Osteoblast (primary cell): ENCODE measurements at places on chromosomes 3 and 15. TPM values are rescaled to one million over a fixed set of nuclear protein-coding genes. Genes with fewer than 3 reads are reported as not detected.
A peak's percentile ranks its signal among the peaks of the same experiment; 100 is the strongest.

- DNase-seq, result peak; percentile 82
These were observed 181.4 kb downstream of the SMAD6 start for GRCh38 chr15:66883284-66883911.

DNA sequence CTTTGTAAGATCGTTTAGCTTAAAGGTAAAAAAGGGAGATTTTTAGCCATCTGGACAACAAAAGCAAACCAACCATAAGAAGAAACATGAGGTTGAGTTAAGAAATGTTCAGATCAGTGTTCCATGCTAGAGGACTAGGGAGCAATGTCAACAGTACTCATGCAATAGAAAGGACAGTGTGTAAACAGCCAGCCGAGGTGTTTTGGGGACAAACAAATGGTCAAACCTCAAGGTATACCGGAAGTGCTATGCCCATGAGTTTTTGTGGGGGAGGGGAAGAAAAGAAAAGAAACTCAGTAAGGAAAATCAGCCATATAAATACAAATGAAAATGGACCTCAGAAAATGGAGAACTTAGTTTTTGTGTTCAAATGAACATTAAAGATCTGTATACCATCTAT is 289.5 kb upstream of the GRM7 start:
- peak; percentile 1 for DNase-seq

GRCh38 chr3:19394946-19395345 is 246.6 kb downstream of the KCNH8 start:
- no peak for DNase-seq

DNA sequence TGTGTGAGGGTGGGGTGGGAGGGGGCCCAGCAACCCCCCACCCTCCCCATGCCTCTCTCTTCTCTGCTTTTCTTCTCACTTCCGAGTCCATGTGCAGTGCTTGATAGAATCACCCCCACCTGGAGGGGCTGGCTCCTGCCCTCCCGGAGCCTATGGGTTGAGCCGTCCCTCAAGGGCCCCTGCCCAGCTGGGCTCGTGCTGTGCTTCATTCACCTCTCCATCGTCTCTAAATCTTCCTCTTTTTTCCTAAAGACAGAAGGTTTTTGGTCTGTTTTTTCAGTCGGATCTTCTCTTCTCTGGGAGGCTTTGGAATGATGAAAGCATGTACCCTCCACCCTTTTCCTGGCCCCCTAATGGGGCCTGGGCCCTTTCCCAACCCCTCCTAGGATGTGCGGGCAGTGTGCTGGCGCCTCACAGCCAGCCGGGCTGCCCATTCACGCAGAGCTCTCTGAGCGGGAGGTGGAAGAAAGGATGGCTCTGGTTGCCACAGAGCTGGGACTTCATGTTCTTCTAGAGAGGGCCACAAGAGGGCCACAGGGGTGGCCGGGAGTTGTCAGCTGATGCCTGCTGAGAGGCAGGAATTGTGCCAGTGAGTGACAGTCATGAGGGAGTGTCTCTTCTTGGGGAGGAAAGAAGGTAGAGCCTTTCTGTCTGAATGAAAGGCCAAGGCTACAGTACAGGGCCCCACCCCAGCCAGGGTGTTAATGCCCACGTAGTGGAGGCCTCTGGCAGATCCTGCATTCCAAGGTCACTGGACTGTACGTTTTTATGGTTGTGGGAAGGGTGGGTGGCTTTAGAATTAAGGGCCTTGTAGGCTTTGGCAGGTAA is 8.1 kb downstream of the FAM131A start:
- peak; percentile 98 for DNase-seq

DNA sequence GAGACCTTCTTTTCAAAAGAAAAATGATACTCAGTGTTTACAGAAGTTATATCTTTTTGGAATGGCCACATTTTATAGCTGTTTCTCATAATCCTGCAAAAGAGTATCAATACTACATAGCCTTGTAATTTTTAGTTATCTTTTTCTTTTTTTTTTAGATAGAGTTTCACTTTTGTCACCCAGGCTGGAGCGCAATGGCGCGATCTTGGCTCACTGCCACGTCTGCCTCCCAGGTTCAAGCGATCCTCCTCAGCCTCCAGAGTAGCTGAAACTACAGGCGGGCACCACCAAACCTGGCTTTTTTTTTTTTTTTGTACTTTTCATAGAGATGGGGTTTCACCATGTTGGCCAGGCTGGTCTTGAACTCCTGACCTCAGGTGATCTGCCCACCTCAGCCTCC is 53.6 kb downstream of the ANKRD28 start:
- no peak for DNase-seq

- no peak for DNase-seq
These were observed 64.2 kb downstream of the ABTB1 start for GRCh38 chr3:127736801-127737539.

The SEMA6D gene
- total RNA-seq, result 8.0 and 16.2 TPM in 2 replicates

The WDR93 gene
- under 0.01 and 0.36 TPM in 2 replicates for total RNA-seq

DNA sequence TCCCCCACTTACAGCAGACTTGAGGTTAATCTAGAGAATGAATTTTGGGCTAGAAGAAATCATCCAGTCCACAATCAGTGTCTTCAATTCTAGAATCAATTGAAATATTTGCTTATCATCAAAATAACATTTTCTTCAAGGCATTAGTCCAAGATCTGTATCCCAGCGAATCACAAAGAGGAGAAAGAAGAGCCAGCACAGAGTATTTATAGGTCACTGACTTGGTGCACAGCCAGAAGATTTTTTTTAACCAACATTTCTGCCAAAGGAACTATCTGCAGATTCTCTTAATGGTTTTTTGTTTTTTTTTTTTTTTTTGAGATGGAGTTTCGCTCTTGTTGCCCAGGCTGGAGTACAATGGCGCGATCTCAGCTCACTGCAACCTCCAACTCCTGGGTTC is 178.2 kb downstream of the TNIK start:
- DNase-seq, result no peak

The PSTPIP1 gene
- not detected in 2 replicates for total RNA-seq

DNA sequence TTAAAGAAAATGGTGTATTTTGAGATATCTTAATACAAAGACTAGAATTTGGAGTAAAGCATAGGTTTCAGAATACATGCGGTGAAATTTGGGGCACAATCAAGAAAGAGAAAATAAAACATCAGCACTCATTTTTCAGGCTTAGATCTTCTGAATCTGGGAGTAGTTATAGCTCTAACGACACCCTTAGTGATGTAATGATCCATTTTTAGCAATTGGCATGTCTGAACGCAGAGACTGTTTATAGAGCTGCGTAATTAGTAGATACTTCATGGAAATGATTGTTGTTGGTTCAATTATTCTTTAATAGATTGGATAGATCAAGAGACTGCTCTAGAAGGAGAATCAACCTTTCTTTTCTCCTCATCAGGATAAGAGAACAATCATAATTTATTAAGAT is 47.5 kb upstream of the SNRK start:
- no peak for DNase-seq

The CD86 gene
- 0.29 TPM in 1 of 2 replicates, not detected in the other for total RNA-seq

DNA sequence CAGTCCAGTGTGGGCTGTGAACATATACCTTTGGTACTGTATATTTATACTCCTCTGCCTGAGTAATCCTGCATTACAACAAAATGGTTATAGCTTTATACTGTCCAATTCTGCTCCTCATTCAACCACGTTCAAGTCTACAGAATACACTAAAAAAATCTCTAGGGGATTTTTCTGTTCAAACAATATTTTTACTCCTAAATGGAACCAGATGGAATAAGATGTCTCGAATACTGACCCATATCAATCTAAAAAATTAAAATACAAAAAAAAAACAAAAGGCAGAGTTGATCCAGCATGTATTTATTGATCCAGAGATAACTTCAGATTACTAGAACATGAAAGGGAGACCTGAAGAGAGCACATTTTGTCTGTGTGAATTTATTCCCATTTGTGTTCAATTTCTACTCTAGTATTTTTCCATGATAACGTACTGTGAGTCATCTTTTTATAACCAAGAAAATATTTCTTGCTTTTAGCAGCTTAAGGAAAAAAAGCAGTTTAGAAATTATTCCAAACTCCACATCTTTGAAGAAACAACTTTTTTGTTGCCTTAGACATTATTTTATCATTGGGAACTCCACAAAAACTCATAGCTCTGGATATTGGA is 910.7 kb downstream of the TBL1XR1 start:
- DNase-seq, result no peak

GRCh38 chr3:73786321-73786807 is 161.6 kb upstream of the PDZRN3 start:
- no peak for DNase-seq

GRCh38 chr15:58505581-58505980 is 73.8 kb downstream of the LIPC start:
- no peak for DNase-seq

The CCNB2 gene
- total RNA-seq, result 6.5 and 8.0 TPM in 2 replicates

DNA sequence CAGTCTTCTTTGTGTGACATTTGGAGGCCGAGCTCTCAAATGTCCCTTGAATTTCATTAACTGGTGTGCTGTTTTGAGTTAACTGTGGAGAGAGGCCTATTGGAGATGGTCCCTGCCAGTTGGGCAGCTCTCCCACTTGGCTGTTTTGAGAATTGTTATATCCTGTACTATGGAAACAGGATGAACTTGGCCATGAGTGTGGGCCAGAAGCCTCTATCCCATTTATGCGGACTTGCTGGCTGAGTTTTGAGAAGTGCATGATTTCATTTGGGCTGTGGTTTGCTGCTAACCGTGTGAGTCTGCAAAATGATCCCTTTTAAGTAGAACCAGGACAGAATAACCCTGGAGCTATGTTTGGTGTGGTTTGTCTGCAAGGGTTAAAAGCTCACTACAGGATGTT is 366.0 kb downstream of the PTPRG start:
- DNase-seq, result peak; percentile 63

The ATOSA gene
- 34.4 and 47.4 TPM in 2 replicates for total RNA-seq

GRCh38 chr15:92524161-92524560 is 130.5 kb downstream of the ST8SIA2 start:
- no peak for DNase-seq

The LTK gene
- total RNA-seq, result not detected in 2 replicates

The CLDN1 gene
- 0.29 and 1.1 TPM in 2 replicates for total RNA-seq

- DNase-seq, result no peak
These were observed 272.3 kb upstream of the NECTIN3 start for GRCh38 chr3:110799271-110799670.

The RPS17 gene
- total RNA-seq, result 1,188 and 1,195 TPM in 2 replicates

- peak; percentile 47 for DNase-seq
These were observed 12.2 kb downstream of the RRP9 start for GRCh38 chr3:51929420-51930003.

GRCh38 chr3:72105306-72105705 is 320.4 kb upstream of the PROK2 start:
- DNase-seq, result peak; percentile 26

DNA sequence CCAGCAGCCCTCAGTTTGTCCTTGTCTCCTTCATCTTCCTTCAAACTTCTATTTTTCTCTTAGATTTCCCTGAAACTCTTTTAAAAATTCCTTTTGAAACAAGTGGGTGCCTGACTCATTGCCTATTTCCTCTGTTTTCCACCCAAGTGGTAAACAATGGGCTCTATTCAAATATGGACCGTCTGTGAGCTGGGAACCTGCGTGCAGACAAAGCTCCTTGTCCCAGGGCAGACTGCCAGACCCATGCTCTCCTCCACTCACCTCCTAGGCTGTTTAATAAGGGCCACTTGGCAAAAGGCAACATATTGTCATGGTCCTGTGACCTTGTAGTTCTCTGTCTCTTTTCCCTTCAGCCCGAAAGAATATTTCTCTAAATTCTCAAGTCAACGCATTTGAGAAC is 332.7 kb upstream of the THBS1 start:
- DNase-seq, result no peak

DNA sequence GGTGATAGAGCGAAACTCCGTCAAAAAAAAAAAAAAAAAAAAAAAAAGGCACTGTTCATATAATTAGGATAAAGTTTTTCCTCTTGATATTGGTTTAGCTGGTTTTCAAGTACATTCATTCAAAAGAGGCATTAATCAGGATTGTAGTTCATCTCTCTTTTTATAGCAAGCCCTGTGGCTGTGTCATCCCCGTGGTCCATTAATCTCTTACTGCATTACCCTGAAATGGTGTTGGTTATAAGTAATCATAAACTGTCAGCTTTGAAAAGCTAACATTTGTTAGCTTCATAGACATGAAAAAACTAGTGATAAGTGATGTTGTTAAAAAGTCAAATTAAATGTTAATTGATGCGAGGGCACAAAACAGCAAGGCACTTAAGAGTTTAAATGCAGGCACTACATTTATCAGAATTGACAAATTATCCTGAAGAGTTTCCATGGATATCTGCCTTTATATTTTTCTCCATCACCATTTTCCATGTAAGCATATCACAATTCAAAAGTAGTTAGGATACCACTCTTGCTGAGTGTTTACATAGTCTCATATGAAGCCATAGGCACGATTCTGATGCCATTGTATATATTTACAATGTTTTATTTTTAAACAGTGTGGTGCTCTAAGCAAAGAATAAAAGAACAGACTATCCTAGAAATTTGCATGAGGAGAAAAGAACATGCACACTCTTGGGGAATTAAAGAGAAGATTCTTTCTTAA is 193.1 kb downstream of the OTOL1 start:
- no peak for DNase-seq

The FNDC3B gene
- 179 TPM in 2 replicates for total RNA-seq

The GMNC gene
- total RNA-seq, result under 0.01 and 0.72 TPM in 2 replicates

DNA sequence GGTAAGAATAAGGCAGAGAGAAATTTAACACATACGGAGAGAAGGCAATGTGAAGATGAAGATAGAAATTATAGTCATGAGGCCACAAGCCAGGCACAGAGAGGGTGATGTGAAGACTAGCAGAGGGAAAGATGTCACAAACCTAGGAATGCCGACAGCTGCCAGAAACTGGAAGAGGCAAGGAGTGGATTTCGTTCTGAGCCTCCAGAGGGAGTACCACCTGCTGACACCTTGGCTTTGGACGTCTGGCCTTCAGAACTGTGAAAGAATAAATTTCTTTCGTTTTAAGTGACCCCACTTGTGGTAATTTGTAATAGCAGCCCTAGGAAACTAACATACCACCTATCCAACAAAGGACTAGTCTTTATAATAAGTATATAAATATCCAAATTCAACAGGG is 5.0 kb upstream of the SGO1 start:
- no peak for DNase-seq

- DNase-seq, result peak; percentile 98
These were observed 1.9 kb upstream of the LOXL1 start for GRCh38 chr15:73924171-73924921.

- no peak for DNase-seq
These were observed 80.7 kb downstream of the SEC22A start for GRCh38 chr3:123282461-123282860.

DNA sequence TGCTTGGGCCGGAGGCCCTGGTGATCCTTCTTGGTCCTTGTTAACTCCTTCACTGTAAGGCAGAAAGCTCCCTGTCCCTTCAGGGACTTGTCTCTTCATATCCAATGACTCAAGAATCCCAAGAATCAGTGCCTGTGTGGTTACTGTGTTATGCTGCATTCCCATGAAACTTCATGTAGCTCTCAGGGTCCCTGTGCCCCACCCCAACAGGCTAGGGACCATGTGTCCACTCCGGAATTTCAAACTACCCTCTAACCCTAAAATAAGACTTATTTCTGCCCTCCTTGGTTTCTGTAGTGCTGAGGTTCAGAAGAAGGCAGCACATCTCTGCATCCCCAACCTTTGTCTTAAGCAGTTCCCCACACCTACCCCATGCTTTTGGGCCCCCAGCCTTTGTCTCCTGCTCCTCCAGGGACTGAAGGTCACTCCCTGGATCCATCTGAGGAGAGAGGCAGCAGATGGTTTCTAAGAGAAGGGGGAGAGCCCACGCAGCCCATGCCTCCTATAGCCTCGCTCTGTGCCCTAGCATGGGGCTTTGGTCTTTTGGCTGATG is 531 bp upstream of the MAP1A start:
- DNase-seq, result peak; percentile 68

The CHRD gene
- 0.29 and 0.36 TPM in 2 replicates for total RNA-seq

- DNase-seq, result no peak
These were observed 123.6 kb upstream of the SMAD3 start for GRCh38 chr15:66941791-66942190.

The MESP2 gene
- total RNA-seq, result 0.72 and 1.5 TPM in 2 replicates

The PLXNA1 gene
- 91.3 and 107 TPM in 2 replicates for total RNA-seq

The APEH gene
- total RNA-seq, result 98.8 and 101 TPM in 2 replicates
